ENCODE measurements at places on chromosomes 6 and 20.

- DNase-seq: no peak
Observed at GRCh38 chr20:40538131-40538530, 150.9 kb downstream of the MAFB start.

GRCh38 chr6:166387642-166388289, 5.0 kb upstream of the MPC1 start:
- DNase-seq: no peak

GRCh38 chr6:140809694-140810101, 1323.0 kb upstream of the GJE1 start:
- peak; percentile 56 for DNase-seq

- no peak for DNase-seq
Observed at GRCh38 chr6:5674141-5674540, 332.6 kb downstream of the NRN1 start.

DNA sequence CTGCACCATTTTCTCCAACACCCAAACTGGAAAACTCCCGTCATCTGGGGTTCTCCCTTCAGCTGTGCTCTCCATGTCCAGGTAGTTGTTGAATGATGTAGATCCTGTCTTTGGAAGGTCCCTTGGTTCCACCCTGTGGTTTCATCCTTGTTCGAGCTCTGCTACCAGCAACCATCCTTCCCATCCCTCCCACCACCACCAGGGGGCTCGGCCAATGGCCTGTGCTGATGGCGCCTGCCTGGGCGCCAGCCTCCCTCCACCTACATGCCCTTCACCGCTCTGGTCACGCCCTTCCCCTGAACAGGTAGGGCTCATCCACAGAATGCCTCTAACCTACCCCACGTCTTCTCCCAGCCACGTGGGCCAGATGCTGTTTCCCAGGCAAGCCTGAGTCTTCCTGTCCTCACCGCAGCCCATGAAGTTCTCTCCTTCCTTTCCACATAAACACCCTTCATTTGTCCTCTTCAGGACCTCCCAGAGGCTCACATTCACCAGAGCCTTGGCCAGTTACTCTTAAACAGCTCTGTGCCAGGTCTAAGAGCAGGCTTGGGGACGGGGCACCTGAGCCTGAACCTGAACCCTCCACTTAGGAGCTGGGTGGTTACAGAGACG, 75.1 kb upstream of the DUSP22 start:
- DNase-seq: peak; percentile 42

DNA sequence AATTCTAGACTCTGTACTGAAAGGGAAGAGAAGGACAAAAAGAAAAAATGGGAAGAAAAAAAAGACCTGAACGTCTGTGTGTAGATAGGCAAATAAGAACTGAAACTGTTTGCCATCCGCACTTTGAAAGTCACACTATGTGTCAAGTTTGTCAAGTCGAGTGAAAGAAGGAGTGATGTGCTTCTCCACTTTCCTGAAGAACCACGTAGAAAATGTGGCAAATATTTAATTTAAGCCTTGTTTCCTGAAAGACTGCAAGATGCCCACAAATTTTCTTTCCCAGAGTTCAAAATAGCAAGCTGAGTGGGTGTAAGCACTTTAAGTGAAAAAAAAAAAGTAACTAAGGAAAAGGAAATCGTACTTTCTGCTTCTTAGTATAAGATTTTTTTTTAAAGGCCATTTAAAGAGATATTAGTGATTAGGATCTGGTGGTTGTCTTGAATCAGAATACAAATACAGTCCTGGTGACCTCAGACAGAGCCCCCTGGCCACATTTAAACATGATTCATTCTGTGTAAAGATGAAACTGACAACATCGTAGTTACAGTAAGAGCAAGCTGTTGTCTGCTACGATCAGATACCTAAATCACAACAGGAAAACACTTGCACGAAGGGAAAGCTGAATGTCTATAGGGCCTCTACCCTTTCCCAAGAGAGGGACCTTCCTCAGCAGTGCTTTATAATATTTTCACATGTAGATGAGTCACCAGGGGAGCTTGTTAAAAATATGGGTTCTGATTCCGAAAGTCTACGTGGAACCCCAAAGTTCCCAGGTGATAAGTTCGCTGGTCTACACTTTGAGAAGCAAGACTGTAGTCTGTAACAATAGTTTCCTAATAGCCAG, 102.3 kb downstream of the HIVEP2 start:
- DNase-seq: peak; percentile 73

- no peak for DNase-seq
Observed at GRCh38 chr6:154239392-154239791, 117.2 kb downstream of the IPCEF1 start.

DNA sequence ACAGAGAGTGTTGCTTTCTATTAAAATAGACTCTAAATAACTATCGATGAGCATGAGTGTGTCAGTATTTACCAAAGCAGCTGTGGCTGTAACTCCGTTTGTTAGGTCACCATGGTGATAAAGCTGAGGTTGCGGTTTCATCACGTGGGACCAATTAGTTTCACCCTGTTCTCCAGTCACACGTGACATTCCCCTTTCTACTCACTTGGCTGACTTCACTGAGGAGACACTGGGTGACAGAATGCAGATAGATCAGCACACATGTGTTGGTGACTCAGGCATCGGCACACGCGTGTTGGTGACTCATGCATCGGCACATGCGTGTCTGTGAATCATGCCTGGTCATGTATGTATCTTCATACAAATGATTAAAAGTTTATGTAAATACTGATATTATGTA, 285.4 kb downstream of the THBS2 start:
- DNase-seq: peak; percentile 48

DNA sequence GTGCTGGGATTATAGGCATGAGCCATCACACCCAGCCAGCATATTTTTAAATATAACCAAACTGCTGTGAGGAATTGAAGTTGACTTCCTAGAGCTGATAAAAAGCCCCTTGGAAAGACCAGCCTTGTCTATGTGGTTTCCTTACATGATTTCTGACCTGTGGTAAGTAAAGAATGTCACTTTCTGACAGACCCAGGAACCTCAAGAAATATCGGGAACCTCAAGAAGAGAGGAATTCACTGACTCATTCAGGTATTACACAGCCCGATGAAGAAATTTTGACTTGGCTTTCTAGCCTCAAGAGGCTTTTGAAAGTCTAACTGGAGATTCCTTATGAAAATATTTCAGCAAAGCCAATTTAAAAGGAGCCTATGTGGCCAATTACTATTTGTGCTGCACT, 71.8 kb downstream of the FOXF2 start:
- no peak for DNase-seq

- peak; percentile 89 for DNase-seq
Observed at GRCh38 chr6:3748208-3749066, 3.1 kb downstream of the PXDC1 start.

- no peak for DNase-seq
Observed at GRCh38 chr6:1669996-1670395, 60.3 kb downstream of the FOXC1 start.

DNA sequence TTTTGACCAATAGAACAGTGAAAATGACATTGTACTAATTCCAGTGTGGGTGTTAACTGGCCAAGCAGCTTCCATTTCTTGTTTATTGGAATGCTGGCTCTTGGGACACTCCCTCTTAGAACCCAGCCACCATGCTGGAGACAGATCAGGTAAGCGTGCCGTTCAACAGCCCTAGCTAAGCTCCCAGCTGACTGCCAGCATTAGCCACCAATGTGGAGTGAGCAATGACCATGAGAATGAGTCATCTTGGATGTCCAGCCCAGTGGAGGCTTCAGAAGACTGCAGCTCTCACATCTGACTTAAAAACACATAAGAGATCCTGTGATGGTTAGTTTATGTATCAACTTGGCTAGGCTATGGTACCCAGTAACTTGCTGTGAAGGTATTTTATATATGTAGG, 3.0 kb upstream of the LINC00237 start:
- no peak for DNase-seq

- peak; percentile 41 for DNase-seq
Observed at GRCh38 chr20:57065646-57066045, 200.8 kb downstream of the BMP7 start.

DNA sequence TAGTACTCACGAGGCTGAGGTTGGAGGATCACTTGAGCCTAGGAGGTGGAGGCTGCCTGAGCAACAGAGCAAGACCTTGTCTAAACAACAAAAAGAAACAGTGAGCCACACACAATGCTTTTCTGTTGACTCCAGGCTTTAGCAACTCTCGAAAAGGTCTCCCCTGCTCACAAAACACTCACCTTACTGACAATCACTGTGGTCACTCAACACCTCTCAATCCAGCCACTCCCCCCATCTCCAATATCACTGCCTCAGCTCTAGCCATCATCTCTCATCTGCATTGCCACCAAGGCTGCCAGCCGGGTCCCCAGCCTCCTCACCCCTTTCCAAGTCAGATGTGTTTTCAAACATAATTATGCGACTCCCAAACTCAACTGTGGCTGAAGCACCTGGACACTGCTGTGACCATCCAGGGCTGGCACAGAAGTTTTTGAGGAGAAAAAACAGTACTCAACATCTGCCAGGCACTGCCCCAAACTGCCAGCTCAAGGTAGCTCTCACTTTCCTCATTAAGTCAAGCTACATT, 218.0 kb upstream of the ARID1B start:
- DNase-seq: no peak

DNA sequence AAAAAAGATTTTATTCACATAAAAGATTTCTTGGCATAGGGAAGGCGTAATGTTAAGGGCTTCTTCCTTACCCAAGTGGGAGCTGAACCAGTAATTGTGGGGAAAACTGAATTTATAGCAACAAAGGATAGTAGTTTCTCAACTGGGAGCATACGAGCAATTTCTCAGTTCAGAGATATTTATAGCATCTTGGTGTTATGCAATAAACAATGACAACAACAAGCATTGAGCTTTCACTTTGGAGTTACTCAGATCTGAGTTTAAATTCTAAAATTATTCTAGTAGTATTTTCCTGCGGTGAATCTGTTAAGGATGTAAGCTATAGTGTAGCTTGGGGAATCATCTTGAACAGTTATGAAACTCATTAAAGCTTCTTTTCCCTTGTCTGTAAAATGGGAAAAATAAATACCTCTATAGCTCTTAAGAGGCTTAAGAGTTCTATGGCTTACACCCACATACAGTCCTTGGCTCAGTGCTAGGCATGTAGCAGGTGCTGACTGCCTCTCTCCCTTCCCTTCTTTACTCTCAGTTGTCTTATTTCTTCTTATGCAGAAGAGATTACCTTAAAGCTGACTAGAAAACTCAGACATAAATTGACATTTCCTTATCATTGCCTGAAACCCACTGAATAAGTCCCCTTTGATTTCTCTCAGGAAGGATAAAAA, 58.8 kb downstream of the SAMD5 start:
- no peak for DNase-seq

GRCh38 chr6:41043151-41043550, 884 bp downstream of the TSPO2 start:
- DNase-seq: no peak

- no peak for DNase-seq
Observed at GRCh38 chr6:63058601-63059000, 152.7 kb upstream of the FKBP1C start.

GRCh38 chr20:7470912-7471311, 469.3 kb downstream of the HAO1 start:
- no peak for DNase-seq

DNA sequence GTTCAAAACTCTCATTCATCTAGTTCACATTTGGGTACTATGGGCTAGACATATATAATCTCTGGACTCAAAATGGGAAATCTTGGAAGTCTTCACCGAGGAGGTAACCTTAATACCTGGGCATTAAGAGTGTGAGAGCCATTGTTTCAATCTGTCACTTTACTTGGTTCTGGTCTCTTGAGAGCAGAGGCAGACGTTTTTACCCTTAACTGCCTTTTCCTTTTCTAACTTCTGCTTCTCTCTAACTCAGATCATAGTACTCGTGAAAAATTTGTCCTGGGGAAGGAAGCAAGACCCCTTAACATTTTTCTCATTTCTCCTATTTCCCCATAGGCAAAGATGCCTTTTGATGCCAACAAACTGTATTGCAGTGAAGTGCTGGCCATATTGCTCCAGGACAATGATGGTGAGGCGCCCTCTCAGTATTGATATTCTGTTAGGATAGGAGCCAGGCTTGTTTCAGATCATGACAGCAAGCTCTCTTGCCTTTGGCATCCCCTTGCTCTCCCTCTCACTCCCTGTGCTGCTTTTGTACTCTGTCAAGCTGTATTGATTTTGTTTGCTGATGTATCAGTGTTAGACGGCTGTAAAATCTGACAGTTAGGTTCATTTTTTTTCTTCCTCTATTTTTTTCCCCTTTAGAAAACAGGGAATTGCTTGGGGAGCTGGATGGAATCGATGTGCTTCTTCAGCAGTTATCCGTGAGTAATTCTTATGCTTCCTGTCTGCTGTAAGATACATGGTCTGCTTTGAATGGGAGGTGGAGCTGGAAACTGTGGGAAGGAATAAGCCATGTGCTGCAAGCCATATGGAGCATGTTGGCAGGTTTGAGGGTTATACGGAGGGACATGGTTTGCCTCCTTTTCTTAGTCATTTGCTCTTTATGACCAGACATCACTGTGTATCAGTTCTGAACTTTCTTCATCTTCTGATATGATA, 83.5 kb downstream of the CTNNBL1 start:
- DNase-seq: no peak

- DNase-seq: peak; percentile 92
Observed at GRCh38 chr20:50491926-50492634, 18.1 kb upstream of the PTPN1 start.

DNA sequence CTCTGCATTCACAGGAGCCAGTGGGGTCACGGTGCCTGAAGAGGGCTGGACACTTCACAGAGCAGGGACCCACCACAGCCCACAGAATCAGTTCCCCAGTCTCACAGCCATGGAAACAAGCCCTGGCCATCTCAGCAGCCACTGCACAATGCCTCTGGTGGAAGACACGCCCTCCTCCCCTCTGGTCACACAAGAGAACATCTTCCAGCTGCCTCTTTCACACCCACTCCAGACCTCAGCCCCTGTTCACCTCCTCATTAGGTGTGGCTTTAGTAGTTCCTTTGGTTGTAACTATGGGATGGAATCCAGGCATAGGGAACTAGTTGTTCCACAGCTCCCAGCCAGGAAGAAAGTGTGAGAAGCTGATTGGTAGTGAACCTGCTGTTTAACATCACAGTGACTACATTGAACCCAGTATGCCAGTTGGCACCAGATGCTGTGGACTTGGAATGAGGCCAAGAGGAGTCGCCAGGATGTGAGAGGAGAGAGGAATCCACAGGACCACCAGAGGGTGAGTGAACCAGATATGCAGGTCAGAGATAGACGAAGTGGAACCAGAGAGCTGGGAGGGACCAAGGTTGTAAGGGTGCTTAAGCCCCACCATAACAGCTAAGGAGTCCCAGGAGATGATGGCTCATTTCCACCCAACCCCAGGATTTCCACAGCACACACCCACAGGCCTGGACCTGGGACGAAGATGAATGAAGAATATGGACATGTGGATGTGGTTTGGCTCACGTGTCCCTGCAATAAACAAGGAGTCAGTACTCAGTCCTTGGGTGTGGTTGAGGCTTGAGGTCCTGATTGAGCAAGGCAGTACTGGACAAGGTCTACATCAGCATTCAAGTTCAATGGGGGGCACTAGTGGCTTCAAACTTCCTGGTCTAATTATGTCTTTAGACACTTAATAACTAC, 8.8 kb upstream of the BTN3A3 start:
- DNase-seq: no peak

GRCh38 chr20:25341716-25342680, 48.6 kb downstream of the ABHD12 start:
- DNase-seq: no peak

GRCh38 chr6:46453216-46453615, 38.0 kb downstream of the RCAN2 start:
- peak; percentile 53 for DNase-seq

All from Daoy (cell line).